ENCODE measurements at places on chromosomes 12 and 14.

GRCh38 chr12:23169696-23170013 is 544.7 kb downstream of the ETNK1 start:
- no peak for DNase-seq

- DNase-seq = no peak
Measured at GRCh38 chr14:68941820-68942219, 37.3 kb downstream of the ACTN1 start.

DNA sequence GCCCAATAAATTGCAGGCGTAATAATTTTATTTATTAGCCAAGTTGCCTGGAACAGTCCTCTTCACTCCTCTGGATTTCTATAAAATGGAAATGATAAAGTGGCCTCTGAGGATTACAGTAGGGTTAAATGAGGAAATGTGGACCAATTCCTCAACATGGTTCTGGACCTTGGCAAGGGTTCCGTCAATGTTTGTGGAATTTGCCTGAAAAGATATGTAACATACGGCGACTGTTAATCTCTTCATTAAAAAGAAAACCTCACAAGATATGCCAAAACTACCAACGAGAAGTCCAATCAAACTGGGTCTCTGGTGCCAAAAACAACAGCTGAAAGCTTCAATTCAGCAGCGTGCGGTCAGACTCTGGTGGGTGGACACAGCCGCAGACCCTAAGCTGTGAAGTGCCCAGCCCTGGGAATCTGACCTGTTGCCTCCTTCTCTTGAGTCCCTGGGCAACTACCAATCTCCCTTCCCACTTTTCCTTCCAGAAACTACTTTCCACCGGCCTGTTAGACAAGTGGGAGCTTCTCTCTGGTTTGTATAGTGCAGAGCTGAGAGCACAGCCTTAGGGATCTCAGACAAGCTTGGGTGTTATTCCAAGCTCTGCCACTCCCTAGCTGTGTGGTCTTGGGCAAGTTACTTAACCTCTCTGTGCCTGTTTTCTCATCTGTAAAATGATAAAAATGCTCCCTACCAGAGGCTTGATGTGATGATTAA is 190.5 kb upstream of the GSC start:
- no peak for DNase-seq

GRCh38 chr14:96205978-96206360 is 1.3 kb downstream of the BDKRB2 start:
- no peak for DNase-seq

DNA sequence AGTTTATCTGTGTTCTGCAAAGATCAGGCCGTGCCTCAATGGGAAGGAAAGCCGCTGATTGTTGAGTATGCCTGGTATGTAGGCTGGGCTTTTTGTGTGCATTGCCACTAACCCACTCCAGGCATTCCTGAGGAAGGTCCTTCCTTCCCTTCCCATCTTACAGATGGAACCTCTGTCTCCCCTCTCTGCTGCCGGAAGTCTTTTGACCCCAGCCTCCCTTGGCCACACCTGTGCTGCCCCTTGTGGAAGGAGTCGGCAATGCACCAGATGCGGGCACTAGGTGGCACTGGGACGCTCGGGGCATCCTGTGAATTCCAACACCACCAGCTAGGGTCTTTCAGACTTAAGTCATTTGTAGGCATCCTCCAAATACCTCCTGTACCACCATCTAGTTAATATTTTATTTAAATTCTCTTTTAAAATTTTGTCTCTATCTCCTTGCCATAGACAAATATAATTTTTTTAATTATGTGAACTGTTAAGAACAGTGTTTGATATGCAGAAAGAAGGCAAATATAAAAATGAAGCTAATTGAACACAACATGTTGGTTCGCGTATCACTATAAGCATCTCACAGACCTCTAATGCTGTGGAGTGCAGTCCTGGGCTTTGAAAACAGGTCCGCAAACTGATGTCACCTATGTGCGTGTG is 99.6 kb downstream of the RIN3 start:
- DNase-seq = no peak

Data from stimulated activated CD8-positive, alpha-beta memory T cell treated with anti-CD3 and anti-CD28 coated beads, Interleukin-7, amount 100 ng/mL, for 1 hour (primary cell).